ENCODE measurements at places on chromosomes 1 and 21. TPM values are rescaled to one million over a fixed set of nuclear protein-coding genes. Genes with fewer than 3 reads are reported as not detected.

DNA sequence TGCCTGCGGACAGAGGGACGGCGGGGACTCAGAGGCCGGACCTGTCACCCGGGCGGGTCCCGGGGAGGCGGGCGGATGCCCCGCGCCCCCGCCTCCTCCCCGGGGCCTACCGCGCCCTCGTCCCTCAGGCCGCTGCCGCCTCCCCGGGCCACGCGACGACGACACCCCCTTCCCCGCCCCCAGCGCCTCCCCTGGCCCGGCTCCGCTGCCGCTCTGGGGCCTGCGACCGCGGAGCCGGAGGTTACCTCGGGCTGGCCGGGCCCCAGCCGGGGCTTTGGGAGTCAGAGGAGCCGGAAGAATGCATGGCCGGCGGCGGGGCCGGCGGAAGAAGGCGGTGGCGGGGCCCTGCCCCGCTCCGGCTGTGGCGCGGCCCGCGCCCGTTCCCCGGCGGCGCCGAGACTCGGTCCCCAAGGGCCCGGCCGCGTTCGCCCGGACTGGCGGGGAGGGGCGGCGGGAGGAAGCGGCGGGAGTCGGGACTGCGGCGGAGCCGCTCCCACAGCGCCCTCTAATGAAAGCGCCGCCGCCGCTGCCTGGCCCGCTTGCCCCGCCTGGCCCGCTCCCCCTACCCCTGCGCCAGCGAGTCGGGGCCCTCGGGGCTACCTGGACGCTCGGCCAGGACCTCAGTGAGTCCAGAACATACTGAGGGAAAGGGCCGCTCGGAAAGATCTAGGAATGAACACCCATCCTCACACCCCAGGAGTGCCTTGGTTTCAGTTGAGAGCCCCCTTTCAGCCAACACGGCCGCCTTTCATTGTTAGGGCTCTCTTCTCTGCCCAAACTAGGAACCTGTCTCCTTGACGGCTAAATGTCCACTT, at the start of gene LPGAT1:
LPGAT1 (minus strand) TSS at position 436 of the 815 bp plus-strand sequence. CDS start 1,467 bp downstream, outside the sequence.
- peak; percentile 93 for DNase-seq

DNA sequence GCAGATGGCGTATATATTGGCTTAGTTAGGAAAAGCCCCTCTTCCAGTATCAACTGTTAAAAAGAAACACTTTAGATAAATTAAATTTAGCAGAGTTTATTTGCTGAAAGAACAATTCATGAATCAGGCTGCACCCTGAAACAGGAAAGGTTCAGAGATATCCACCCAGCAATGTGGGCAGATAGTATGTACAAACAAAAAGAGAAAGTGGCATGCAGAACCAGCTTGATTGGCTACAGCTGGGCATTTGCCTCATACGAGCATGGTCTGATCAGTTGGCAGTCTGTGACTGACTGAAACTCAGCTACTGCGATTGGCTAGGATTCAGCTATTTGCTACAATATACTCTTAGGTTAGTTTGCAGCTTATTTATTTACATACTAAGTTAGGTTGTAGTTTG, 98.2 kb downstream of the ZC3H11B start:
- no peak for DNase-seq

GRCh38 chr21:31554511-31555022, 104.9 kb upstream of the SOD1 start:
- no peak for DNase-seq

GRCh38 chr1:97384294-97384968, 536.4 kb downstream of the DPYD start:
- DNase-seq: no peak

GRCh38 chr21:33543505-33544129, 779 bp downstream of the SON start:
- DNase-seq: peak; percentile 92

- DNase-seq: no peak
Observed at GRCh38 chr1:109913360-109913879, 2.8 kb downstream of the CSF1 start.

GRCh38 chr21:46121286-46122221, 23.6 kb downstream of the COL6A2 start:
- DNase-seq: peak; percentile 78

DNA sequence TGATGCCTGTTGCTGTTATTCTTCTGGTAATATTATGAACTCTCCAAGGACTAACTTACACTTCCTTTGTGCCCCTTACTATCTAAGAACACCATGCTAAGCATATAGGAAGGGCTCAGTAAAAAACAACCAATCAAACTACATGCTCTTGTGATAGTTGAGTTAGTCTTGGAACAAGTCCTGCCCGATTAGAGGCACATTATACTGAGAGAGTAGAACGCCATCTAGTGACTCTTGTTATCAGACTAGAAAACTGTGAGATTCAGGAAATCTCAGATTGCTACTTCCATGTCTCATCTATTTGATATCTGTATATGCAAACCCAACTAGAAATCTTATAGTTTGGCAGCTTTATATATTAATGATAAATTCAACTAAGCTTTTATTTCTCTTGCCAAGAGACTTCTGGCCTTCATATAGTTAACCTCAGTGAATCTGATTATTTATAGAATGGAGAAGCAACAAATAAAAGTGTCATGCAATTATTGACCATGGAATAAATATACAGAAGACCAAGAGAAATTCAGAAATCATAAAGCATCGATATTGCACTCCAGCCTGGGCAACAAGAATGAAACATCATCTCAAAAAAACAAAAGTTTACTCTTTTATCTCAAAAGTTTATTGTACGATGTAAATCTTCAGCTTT, 7.8 kb upstream of the SRRM1 start:
- DNase-seq: no peak

DNA sequence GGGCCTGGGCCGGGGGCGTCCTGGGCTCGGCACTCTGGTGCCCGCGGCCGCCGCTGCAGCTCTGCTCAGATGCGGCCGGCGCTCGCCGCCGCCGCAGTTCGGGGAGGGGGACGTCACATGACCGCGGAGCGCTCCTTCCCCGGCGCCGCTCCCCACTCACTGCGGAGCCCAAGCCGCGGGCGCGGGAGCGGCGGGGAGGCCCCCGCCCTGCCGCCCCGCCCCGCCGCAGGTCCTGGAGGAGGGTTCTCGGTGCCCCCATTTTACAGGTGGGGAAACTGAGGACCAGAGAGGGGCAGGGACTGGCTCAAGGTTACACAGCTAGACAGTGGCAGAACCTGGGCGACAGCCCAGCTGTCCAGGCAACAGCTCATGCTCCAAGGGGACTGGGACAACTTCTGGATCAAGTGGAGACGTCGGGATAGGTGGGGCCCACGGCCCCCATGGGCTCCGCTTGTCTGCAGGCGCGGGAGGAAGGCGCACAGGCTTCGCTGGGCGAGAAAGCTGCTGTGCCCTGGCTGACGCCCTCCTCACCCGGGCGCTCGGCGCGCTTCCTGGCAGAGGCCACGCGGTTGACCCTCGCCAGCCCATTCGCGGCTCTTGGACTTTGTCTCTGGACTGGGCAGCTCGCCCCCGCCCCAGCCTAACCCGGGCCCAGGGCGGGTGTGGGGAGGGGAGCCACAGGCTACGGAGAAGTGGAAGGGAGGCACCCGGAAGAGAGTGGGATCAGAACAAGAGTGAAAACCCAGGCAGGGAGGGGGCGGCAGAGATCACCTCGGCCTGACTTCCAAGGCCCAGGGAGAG, at the start of gene RAP1GAP:
RAP1GAP (minus strand) TSS at position 100 of the 801 bp plus-strand sequence. CDS start 49,325 bp downstream, outside the sequence.
- DNase-seq: no peak

- no peak for DNase-seq
Observed at GRCh38 chr1:89904219-89904980, 83.6 kb downstream of the LRRC8D start.

GRCh38 chr1:229227298-229227919, 43.5 kb upstream of the RAB4A start:
- DNase-seq: peak; percentile 94

GRCh38 chr1:213103377-213104306, 52.6 kb downstream of the RPS6KC1 start:
- DNase-seq: no peak

- DNase-seq: peak; percentile 76
Observed at GRCh38 chr1:11059155-11059967, 457 bp downstream of the SRM start.

DNA sequence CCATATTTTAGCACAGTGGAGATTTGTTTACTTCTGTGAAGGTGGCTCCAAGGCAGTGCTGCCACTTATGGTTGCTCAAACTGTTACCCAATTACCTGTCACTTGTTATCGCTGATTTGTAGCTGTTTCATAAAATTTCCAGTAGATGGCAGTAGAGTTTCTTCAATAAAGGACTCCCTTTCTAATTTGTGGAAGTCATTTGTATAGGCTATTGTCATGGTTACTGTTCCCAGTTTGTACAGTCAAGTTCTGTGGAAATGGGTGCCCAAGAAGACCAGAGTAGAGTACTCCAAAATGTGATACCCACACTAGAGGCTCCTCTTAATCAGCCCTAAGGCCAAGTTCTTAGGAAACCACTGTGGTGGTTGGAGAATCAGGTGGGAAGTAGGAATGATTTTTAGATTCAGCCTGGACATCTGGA, 186.1 kb downstream of the CLEC20A start:
- DNase-seq: no peak

- no peak for DNase-seq
Observed at GRCh38 chr21:41055266-41055665, 112.7 kb upstream of the BACE2 start.

DNA sequence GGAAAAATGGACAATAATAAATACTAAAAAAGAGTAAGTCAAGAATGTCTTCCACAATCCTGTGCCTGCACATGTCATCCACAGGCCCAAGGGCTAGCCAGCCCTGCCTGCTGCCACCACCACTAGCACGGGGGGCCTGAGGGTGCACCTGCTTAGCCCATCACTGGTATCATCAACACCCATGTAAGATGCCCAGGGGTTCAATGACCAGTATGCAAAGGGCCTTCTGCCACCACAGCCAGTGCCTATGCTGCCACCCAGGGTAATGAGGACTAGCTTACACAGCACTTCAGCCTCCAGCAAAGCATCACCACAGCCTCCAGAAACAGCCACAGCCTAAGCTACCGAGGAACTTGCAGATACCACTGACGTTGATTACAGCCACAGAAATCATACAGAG, 46.3 kb downstream of the POFUT2 start:
- no peak for DNase-seq

The HPCAL4 gene
- 0.09 TPM for total RNA-seq

The BRDT gene
- not detected for total RNA-seq

The CHI3L2 gene
- total RNA-seq: 23.4 TPM

The MYCL gene
- 0.14 TPM for total RNA-seq

The CXADR gene
- 0.09 TPM for total RNA-seq

The MAGOH gene
- 24.0 TPM for total RNA-seq

The ADAM30 gene
- not detected for total RNA-seq

The KIF17 gene
- total RNA-seq: 2.9 TPM

The FAM20B gene
- 91.1 TPM for total RNA-seq
